ENCODE measurements at places on chromosomes 3 and 15.

GRCh38 chr3:8500989-8501370, 643 bp upstream of the LMCD1 start:
- DNase-seq, result no peak

DNA sequence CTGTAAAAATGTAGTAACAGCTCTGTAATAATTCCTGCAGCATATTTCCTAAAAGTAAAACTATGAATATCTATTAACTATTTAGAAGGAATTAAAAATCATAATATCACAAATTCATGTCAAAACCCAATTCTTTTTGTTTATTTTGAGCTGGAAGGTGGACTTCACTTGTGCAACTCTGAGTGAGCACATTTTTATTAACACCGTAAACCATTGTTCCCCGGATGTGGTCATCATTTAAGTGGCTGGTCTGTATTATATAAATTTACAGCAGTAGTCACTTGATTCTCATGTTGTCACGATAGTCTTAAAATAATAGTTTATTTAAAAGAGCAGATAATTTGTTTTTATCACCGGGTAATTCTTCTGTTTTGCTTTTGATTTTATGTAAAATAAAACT, 43.0 kb upstream of the UTS2B start:
- no peak for DNase-seq

- DNase-seq, result no peak
These were observed at the start of gene CGNL1 for GRCh38 chr15:57375827-57376695. CGNL1 (plus strand) TSS chr15:57376505; CDS start chr15:57438000, 61,495 bp downstream.

DNA sequence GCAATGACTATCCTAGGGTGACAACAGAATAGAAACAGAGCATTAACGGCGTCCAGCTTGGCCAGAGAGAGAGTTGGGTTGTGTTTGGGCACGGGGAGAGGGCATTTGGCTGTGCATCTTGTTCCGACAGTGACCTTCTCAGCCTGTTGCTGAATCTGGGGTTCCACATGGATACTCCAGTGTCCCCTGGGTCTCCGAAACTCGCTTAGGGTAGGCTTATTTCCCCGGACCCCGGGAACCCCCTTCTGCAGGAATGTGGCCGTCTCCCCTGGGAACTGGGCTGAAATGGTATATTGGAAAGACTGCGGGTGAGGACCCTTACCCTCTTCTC, 7.9 kb downstream of the SHOX2 start:
- no peak for DNase-seq

GRCh38 chr15:96182736-96183513, 147.6 kb upstream of the NR2F2 start:
- no peak for DNase-seq

DNA sequence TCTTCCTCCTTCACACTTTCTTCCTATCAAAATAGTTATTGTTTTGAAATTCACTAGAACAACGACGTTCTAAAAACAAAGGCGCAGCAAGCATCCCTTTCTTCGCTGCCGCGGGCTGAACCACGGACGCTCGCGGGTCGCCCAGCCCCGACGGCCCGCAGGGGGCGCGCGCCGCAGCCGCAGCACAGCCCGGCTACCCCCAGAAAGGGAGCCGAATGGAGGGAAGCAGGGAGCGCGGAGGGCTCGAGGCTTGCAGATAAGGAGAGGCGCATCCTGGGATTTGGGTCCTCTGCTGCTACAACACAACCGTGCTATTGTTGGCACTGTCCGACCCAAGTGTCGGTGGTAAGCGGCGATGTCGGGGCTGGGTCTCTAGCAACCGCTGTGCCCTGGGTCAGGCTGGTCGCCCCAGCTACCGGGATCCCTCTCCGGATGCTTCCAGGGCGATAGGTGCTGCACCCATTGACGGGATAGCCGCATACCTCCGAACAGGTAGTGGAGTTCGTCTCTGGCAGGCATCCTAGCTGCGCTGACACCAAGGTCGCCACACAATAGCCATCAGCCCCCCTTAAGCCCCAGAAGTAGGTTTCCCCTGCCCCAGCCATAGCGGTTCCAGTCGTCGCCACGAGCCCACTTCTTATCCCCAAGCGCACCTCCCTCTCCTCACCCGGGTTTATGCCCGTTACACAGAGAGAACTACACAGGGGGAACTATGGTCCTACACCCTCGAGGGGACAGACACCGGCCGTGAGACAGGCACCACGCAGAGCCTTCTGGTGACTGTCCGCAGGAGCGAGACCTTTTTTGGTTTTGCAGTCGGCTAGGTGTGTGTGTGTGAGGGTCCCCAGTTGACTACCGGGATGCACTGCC, 6.0 kb downstream of the ONECUT1 start:
- no peak for DNase-seq

DNA sequence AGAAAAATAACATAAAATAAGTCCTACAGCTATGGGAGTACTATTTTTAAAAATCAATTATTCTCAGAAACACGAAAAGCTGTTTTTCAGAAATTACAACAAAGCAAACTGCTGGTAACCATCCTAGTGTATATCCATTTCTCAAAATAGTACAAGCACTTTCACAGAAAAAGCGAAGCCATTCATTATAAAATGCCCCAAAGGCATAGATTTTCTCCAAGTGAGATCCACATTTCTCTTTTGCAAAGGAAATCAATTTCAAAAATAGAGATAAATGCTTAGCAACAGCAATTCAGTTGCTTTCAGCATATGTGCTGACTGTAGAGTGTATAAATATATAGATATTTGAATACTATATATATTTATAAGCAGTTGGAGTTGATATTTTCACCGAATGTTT, 1266.3 kb downstream of the SI start:
- DNase-seq, result no peak

- no peak for DNase-seq
These were observed at the start of the genes DUOX2 and DUOXA2 for GRCh38 chr15:45114076-45114750. DUOX2 (minus strand) TSS chr15:45114172; CDS start chr15:45113411, 761 bp downstream. DUOXA2 (plus strand) TSS chr15:45114326; CDS start chr15:45114606, 280 bp downstream.

DNA sequence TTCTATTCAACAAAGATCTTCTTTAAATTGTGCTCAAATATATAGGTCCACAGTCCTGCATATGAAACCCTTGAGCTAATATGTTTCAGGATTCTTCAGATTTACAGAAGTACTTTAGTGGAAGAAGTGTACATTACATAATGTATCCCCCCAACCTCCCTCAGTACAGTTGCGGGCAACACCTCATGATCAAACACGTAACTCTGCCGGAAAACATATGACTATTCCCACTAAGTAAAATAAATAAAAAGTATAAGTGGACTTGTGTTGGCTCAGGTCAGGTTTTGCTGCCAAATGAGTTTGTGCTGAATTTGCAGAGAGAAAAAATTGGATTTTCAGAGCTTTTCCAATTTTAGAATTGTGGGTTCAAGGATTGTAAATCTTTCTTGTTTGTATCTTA, 267.6 kb upstream of the MDFIC2 start:
- DNase-seq, result no peak

- no peak for DNase-seq
These were observed 22.8 kb upstream of the MAP4 start for GRCh38 chr3:48038971-48039481.

GRCh38 chr15:92393071-92393979, at the start of gene ST8SIA2:
ST8SIA2 (plus strand) TSS chr15:92393881; CDS start chr15:92394065, 184 bp downstream.
- no peak for DNase-seq

DNA sequence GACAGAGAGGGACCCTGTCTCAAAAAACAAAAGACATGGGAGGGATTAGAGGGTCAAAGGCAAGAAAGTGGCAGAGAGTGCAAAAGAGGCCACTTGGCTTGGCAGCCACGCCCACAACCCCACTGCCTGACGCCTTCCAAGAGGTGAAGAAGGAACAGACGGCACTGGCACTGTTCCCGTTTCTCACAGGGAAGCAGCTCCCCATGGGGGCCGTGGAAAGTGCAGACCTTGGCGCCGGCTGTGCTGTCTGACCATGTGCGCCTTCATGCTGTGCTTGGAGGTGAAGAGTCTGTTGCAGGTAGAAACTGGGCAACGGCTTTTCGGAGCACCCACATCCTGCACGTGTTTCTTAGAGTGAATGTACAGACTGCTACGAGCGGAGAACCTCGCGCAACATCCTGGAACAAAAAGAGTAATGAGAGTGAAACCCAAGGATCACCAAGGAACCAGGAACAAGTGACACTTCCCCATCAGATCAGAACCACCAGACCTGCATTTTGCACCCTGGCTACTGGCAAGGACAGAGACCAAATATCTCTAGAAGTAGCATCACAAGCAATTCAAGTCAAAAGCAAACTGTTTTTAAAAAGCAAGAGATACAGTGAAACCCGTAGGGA, 9.7 kb downstream of the ZXDC start:
- no peak for DNase-seq

- DNase-seq, result peak; percentile 28
These were observed 911 bp downstream of the RFTN1 start for GRCh38 chr3:16512435-16513140.

DNA sequence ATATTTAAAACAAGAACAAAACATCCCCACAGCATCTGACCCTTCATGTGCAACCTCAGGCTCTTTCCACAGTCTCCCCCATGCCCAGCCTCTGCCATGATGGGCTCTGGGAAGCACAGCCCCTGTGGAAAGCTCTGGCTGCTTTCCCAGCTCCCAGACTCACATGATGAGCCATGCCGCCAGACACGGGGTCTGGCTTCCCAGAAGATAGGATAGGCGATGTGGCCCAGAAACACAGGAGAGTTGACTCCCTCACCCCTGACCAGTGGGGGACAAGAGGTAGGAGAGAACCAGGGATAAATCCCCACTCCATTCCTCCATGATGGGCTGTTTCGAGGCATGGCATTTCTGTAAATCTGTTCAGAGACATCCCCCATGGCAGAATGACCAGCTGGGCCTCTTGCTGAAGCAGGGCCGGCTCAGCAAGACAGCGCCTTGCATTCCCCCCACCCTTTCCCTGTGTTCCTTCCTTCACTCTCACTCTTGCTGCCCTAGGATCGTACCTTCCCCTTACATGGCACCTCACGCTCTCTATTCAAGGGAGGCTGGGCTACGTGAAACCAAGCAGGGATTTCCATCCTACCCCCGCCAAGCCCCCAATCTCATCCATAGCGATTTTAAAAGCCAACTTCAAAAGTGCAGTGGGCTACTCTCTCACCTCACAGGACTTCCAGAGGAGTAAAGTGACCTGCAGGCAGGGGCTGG, 192.4 kb downstream of the ABHD5 start:
- DNase-seq, result no peak

- no peak for DNase-seq
These were observed 409.1 kb upstream of the PDZRN3 start for GRCh38 chr3:74033806-74034205.

- DNase-seq, result peak; percentile 35
These were observed 17.3 kb downstream of the C3orf18 start for GRCh38 chr3:50550079-50550736.

DNA sequence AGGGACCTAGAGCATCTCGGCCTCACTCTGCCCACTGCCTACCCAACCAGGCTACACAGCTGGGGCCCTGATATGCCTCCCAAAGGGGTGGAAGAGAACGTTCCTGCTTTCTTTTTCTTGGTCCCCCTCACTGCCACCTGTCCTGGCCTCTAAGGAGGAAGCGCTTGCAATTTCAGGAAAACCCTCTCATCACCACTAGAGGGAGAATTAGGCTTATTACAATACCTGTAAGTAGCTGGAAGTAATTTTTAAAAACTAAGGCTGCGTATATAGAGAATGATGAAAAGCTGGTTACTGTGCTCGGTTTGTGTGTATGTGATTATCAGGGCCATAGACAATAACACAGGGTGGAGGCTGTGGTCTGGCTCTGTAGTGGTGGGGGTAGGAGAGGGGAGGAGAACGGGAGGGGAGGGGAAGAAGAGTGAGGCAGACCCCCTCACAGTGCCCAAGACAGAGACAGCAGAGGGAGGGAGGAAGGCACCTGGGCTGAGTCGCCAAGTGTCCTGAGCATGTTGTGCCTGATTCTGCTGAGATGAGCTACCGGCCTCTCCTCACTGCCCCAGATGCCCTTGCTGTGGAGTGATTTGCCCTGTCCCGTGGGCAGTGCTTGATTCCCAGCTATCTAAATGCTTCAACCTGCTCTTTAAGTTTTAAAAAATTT, 3.3 kb downstream of the GABRG3 start:
- peak; percentile 64 for DNase-seq

DNA sequence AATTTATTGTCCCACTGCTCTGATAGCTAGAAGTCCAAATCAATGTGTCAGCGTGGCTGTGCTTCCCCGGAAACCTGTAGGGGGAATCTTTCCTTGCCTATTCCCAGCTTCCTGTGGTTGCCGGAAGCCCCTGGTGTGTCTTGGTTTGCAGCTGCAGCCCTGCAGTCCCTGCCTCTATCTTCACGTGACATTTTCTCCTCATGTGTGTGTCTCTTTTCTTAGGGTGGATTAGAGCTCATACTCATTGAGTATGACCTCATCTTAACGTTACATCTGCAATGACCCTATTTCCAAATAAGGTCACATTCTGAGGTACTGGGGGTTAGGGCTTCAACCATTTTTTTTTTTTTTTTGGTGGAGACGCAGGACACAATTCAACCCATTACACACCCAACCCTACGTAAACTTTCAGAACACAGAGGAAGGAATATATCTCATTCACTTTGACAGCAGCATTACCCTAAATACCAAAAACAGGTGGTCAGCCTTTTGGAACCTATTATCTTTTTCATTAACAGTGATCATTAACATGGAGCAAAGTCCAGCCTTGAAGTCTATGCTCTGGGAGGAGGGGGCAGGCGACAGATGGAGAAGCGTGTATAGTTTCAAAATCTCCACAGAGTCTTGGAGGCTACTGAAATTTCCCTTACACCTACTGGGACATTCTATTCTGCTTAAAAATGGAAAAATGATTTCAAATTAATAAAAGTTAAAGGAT, 88.6 kb downstream of the RYK start:
- no peak for DNase-seq

- no peak for DNase-seq
These were observed 900.5 kb downstream of the EPHA3 start for GRCh38 chr3:90007778-90008499.

GRCh38 chr3:171219258-171219657, 192.7 kb upstream of the SLC2A2 start:
- no peak for DNase-seq

DNA sequence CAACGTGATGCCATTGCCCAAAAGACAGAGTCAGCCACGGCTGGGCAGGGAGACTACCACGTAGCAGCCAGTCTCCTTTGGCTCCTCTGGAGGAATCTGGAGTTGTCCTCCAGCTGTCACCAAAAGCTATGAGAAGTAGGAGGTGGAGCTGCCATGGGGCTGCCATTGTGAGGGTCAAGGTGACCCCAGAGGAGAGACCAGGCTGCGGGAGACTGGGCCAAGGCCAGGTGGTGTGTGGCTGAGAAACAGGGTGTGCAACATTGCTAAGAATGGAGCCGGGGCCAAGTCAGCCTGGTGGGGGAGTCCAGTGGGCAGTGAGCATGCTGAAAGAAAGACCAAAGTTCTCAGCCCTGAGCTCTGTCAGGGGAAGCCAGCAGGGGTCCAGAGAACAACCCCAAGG, 29.9 kb upstream of the MRPS22 start:
- no peak for DNase-seq
